ENCODE measurements at places on chromosomes 7 and 10. TPM values are rescaled to one million over a fixed set of nuclear protein-coding genes. Genes with fewer than 3 reads are reported as not detected.

Gene ASAH2
- 2.0 TPM for polyA plus RNA-seq

DNA sequence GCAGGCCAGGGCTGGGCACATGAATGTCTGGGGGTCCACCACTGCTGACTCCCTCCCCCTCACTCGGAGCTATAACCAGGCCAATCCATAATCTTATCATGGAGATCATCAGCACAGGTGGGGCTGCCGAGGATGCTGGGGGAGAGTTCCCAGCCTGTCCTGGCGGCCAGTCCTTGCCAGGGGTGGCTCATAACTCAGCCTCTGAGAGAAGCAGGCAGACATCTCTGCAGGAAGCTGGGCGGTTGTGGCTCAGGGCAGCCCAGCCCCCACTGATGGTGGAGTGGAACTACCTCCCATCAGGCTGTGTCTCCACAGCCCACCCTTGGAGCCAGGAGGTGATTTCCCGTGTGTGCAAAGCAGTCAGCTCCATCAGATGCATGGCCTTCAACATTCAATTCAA is 109.4 kb upstream of the ZNF92 start:
- no peak for DNase-seq

GRCh38 chr10:70807556-70807955 is 8.2 kb upstream of the SGPL1 start:
- DNase-seq, result no peak

DNA sequence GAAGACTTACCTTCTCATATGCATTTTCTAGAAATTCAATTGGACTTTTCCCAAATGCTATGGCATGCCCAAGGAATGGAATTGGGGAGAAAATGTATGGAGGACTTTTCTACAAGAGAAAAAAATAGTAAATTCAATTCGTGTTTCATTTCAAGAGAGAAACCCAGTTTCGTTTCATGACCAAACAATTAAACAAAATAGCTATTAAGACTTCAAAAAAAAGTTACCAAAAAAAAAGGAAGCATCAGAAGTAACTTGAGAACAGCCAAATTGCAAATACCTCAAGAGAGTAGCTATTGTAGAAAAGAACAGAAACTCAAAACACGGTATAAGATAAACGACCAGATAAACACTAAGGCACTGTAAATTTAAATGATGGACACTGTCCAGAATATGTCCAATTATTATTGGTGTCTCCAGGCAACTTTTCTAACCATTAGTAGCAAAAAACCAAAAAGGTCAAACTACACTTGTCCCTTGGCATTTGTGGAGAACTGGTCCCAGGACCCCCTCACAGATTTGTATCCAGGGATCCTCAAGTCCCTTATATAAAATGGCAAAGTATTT is 2.4 kb downstream of the CYP51A1 start:
- no peak for DNase-seq

- DNase-seq, result no peak
Observed at GRCh38 chr7:42886129-42886528, 25.7 kb downstream of the C7orf25 start.

- peak; percentile 67 for DNase-seq
Observed at GRCh38 chr10:133335246-133336117, 1.2 kb downstream of the CALY start.

- DNase-seq, result no peak
Observed at GRCh38 chr7:341841-342638, 52.1 kb downstream of the FOXL3 start.

DNA sequence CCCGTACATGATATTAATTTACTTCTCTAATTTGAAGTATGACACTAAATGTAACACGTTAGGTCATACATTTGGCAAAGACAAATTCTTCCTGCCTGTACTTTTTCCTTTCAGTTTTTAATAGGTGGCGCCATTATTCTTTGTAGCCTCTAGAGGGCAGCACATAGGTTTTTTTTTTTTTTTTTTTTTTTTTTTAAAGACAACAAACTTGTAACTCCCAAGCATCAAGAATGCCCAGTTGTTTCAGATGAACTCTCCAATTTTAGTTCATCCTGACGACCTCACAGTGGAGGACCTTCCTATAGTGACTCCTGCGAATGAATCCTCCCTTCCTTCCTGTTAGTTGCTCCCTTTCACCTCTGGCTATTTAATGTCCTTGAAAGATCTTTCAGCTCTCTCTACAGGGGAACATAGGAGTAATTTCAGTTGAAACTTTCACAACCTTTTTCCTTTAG is 139.3 kb upstream of the HDAC9 start:
- no peak for DNase-seq

DNA sequence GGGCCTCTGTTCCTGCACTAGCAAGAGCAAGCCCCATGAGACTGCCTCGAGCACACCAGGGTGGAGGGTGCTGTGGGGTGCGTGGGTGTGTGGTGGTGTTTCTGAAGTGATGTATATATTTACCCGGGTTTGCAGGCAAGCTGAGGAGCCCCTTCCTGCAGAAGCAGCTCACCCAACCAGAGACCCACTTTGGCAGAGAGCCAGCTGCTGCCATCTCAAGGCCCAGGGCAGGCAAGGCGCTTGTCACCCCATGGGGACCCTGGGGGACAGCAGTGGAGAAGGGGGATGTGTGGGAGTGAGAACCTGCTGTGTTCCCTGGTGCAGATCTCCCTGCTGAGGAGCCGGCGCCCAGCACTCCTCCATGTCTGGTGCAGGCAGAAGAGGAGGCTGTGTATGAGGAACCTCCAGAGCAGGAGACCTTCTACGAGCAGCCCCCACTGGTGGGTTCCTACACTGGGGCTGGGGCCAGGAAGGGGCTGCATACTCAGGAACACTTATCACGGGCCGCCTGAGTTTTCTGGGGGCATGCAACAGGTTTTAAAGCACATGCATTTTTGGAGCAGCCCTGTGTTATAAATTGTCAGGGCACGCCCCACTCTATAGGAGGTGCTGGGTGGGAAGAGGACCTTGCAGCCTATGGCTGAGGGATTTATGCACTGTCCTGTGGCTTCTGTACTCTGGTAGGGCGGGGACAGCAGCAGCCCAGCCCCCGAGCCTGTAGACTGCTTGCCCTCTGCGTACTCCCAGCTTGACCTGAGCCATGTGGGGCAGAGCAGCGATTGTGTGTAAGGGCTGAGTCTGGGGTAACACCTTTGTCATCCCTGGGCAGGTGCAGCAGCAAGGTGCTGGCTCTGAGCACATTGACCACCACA is 5.9 kb downstream of the PGAM2 start:
- no peak for DNase-seq

DNA sequence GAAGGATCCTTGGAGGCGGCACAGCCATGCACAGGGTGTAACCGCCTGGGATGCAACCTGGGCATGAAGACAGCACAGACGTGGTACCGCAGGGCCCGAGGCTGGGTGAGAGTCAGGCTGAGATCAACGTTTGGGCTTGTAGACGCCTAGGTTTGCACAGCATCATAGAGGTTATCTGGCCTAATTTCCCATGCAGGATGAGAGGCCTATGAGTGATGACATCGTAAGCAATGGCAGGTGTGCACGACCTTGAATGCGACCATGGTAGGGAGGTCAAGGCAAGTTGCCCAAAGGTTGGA is 7.5 kb downstream of the CALML3 start:
- DNase-seq, result no peak

DNA sequence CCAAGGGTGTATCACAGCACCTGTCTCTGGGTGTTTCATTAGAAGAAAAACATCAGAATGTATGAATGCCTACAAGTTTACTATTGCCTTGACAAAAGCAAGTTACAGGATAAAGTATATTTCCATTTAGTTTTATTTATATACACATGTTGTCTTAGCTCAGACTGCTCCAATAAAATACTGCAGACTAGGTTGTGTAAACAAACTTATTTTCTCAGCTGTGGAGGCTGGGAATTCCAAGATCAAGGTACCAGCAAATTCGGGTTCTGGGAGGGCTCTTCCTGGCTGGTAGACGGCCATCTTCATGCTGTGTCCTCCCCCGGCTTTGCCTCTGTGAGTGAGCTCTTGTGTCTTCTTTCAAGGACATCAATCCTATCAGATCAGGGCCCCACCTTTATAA is 77.1 kb upstream of the UNC5B start:
- DNase-seq, result no peak

DNA sequence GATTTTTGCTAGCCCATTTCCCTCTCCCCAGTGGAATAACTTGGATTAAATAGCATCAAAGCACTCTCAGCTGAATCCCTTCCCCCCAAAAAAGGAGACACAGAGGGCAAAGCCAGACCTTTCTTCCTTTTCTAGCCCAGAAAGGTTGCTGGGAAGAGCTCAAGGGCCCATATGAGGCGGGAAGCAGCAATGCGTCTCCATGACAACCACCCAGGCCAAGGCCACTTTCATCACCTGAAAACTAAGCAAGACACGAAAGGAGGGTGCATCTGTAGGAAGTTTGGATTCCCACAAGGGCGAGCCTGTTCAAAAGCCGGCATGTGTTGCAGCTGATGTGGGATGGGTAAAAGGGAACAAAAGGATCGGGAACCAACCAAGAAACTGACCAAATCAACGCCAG is 229.1 kb downstream of the PLXNA4 start:
- no peak for DNase-seq

DNA sequence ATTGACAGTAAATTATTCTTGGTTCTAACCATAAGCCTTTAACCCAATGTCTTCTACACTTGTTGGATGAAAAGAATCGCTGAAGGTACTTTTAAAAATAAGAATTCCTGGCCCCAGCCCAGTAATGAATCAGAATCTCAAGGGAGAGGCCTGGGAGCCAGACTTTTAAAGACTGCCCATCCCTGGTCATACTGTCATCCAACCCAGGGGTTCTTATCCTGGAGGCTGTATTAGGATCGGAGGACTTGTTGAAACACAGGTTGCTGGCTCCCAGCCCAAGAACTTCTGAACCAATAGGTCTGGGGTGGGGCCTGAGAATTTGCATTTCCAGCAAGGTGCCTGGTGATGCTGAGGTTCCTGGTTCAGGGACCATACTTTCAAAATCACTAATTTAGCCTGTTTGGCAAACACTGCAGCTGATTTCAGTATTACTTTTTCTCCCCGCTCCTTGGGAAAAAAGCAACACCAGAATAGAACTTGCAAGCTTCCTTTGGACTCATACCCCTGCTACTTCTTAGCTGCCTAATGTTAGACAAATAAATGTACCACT is 79.5 kb upstream of the FAM133B start:
- DNase-seq, result no peak

Gene TMEM236
- 0.43 TPM for polyA plus RNA-seq

- DNase-seq, result no peak
Observed at GRCh38 chr7:48217753-48218152, 46.5 kb downstream of the ABCA13 start.

GRCh38 chr10:101843032-101844021 is at the start of gene KCNIP2:
Gene KCNIP2 (minus strand): TSS chr10:101843800. CDS start chr10:101843568, 232 bp downstream.
- no peak for DNase-seq

GRCh38 chr7:30682212-30683083 is at the start of gene CRHR2:
Gene CRHR2 (minus strand): TSS chr7:30682456. CDS start chr7:30682280, 176 bp downstream.
- no peak for DNase-seq

Gene NPFFR1
- 0.12 TPM for polyA plus RNA-seq

Gene TAS2R41
- polyA plus RNA-seq, result not detected

- no peak for DNase-seq
Observed at GRCh38 chr7:29765490-29765889, 40.8 kb upstream of the WIPF3 start.

GRCh38 chr7:100745184-100745583 is 11.8 kb downstream of the ZAN start:
- DNase-seq, result peak; percentile 57

DNA sequence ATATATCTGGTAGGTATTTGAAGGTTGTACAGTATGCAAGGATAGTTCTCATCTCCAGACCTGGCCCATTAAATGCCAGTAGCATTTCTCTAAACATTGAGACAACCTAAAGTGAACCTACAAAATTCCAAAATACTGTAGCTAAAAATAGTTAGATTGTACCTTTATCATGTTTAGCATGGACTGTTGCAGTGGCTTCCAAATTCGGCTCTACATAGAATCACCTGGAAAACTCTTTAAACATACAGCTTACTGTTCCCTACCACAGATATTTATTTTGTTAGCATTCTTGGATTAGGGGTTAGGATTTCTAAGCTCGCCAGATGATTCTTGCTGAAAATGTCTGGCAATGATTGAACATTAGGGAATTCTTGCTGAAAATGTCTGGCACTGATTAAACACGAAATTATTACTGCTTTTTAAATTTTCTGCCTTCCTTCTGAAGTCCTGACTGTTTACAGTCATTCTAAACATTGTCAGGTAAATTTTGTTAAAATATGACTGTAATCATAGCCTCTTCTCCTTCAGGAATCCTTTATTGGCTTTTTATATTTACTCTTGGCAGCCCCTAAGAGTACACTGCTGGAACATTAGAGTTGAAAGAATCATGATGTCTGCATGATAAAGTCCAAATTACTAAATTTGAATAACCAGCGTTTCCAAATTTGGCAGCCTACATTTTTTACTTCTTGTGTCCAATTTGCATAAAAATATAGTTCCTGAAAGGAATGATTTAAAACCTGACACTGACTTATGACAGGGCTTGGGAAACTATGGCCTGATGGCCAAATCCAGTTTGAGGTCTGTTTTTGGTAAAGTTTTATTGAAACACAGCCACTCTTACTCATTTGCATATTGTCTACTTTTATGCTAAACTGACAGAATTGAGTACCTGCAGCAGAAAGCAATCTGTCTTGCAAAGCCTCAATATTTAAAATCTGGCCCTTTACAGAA is 40.3 kb downstream of the SHOC2 start:
- DNase-seq, result no peak

Gene MCM10
- polyA plus RNA-seq, result 11.8 TPM

- no peak for DNase-seq
Observed at GRCh38 chr7:43038254-43038653, 74.2 kb upstream of the HECW1 start.

- DNase-seq, result no peak
Observed at GRCh38 chr10:118474111-118474510, 121.3 kb downstream of the PRLHR start.

- DNase-seq, result no peak
Observed at GRCh38 chr10:79289801-79290200, 57.5 kb upstream of the PPIF start.

GRCh38 chr10:82674036-82674435 is 799.0 kb downstream of the NRG3 start:
- DNase-seq, result no peak
